ENCODE measurements at places on chromosomes 1 and 21.

GRCh38 chr1:87274851-87275250 is 53.8 kb upstream of the LMO4 start:
- DNase-seq, result no peak

- DNase-seq, result peak; percentile 23
Observed at GRCh38 chr1:151340870-151341754, 5.9 kb downstream of the RFX5 start.

GRCh38 chr21:34988625-34989024 is 60.5 kb downstream of the RUNX1 start:
- DNase-seq, result no peak

DNA sequence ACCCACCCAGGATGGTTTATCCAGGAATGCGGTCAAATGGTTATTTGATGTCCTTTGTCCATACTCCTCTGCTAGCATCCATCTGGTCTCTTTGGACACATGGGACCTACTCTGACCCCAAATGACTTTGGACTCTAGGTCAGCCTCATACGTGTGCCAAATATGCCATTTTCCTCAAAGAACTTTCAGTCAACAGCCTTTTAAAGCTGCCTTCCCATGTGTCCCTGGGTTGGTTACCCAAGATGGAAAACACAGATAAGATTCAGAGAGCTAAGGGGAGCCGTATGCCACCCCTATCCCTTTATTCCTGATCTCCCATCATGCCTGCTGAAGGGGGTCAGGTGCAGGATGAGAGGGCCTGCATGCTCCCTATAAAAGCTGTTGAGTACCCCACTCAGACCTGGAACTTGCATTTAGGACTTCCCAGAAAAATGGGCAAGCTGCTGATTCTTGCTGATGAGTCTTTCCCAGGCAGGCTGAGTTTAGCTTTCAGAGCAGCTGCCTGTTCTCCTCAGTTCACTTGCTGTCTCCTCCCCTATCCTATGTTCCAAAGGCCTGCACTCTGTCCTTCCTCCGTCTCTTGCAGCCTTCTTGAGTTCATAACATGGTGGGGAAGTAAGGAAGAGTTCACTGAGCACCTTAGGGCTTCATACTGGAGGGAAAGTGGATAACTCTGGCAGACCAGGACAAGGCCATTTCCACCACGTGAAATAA is 19.8 kb downstream of the CHI3L2 start:
- no peak for DNase-seq

GRCh38 chr1:23756676-23757075 is 13.4 kb downstream of the ELOA start:
- no peak for DNase-seq

GRCh38 chr21:41752231-41752681 is 14.6 kb downstream of the RIPK4 start:
- DNase-seq, result no peak

DNA sequence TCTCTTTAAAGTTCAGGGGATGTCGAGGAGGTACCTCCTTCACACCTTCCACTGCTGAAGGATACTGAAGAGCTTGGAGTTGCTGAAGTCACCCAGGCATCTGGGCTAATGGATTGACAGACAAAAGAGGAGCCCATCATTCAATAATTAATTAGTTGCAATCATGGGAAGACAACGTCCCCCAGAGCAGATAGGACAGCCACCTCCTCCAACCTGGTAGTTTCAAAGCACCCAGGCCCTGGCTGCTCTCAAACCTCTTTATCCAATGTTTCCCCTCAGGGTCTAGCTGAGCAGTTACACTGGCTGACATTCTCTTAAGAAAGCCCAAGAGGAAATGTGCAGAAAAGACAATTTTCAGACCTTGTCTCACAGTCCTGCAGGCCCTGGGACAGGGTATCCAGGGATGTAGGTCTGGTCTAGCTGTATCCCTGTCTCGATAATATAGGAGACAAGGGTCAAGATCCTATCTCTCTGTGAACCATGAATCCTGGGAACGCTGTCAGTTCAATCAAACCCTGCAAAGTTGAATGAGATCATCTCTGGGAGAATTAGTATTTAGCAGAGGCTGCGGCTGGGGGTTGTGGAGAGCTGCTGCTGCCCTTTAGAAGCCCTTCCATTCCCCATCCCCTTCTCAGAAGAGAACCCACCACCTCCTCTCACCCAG is 1.1 kb downstream of the TSPAN2 start:
- DNase-seq, result no peak

GRCh38 chr1:176720838-176721237 is 257.9 kb downstream of the PAPPA2 start:
- DNase-seq, result no peak

GRCh38 chr1:18681423-18681835 is 50.8 kb downstream of the PAX7 start:
- no peak for DNase-seq

- no peak for DNase-seq
Observed at GRCh38 chr1:56992318-56993125, 26.7 kb upstream of the C8B start.

- no peak for DNase-seq
Observed at GRCh38 chr21:14487490-14488432, 58.4 kb downstream of the SAMSN1 start.

- no peak for DNase-seq
Observed at GRCh38 chr21:38817371-38818324, 11.9 kb downstream of the ETS2 start.

GRCh38 chr21:44366586-44367211 is 13.3 kb downstream of the TRPM2 start:
- DNase-seq, result no peak

- DNase-seq, result no peak
Observed at GRCh38 chr21:36719614-36720013, 20.7 kb downstream of the SIM2 start.

GRCh38 chr1:91515994-91516393 is 15.3 kb downstream of the CDC7 start:
- no peak for DNase-seq

DNA sequence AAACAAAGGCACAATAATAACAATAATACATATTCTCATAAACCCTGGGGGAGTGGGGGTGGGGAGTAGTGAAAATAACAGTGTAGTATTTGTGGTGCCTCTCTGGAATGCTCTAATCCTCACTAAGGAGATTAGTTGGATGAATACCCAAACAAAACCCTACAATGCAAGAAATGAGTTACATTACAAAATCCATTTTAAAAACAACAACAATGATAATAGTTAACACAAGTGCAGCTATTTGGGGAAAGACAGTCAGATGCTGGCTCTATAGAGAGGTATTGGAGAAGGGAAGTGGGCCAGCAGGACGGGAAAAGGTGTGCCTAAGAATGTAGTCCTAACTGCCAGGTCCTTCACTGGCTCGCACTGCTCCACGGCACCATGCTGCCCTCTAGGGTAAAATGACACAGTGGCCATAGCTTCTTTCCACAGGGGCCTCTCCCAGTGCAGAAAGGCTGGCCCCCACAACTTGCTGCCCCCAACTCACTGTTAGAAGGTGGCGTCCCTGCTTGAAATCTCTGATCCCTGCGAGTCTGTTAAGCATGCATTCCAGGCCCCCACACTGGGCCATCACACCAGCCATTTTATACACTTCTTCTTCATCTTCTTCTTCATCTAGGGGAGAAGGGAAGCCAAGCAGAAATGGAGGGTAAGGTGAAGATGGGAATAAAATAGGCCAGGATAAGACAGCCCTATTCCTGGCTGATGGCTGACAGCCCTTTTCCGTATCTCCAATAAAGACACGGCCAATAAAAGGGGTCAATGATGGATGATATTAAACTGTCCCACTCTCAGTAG is 113.8 kb downstream of the UBR4 start:
- no peak for DNase-seq

DNA sequence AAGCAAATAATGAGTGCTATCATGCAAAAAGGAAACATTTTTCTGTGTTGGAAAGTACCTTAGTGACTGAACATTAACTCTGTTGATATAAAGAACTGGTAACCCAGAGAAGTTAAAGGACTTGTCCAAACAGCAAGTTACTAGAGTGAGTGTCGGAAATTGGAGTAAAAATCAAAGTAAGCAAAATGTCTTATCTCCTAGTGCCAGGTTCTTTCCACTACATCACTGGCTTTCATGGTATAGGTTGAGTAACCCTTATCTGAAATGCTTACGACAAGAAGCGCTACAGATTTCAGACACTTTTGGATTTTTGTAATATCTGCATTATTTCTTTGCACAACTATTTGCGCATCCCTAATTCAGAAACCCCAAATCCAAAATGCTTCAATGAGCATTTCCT is 16.4 kb upstream of the RABIF start:
- no peak for DNase-seq

DNA sequence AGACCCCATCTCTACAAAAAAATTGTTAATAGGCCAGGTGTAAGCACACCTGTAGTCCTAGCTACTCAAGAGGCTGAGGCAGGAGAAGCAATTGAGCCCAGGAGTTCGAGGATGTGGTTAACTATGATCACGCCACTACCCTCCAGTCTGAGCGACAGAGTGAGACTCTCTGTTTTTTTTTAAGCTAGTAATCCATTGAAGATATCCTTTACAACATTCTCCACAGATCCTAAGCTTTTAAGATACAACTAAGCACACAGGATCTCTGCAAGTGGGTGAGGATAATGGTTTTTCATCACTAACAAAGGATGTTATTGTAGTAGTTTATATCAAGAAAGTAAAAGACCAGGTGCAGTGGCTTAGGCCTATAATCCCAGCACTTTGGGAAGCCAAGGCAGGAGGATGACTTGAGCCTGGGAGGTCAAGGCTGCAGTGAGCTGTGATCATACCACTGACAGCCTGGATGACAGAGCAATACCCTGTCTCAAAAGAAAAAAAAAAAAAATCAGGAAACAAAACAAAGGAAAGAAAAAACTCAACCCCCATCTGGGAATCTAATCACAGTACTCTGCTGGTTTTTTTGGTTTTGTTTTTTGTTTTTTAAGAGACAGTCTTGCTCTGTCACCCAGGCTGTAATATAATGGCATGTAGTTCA is 166.1 kb downstream of the RERE start:
- no peak for DNase-seq

GRCh38 chr1:3883194-3883925 is 16.7 kb downstream of the C1orf174 start:
- DNase-seq, result no peak

Data from stimulated activated naive B cell treated with anti-CD40 and anti-IgM and Interleukin-4, amounts not matched to agents 10 μg/mL and 1 μg/mL and 100 μg/mL, for 72 hours (primary cell).